ENCODE measurements at places on chromosomes 3 and 15.
A peak's percentile ranks its signal among the peaks of the same experiment; 100 is the strongest.

DNA sequence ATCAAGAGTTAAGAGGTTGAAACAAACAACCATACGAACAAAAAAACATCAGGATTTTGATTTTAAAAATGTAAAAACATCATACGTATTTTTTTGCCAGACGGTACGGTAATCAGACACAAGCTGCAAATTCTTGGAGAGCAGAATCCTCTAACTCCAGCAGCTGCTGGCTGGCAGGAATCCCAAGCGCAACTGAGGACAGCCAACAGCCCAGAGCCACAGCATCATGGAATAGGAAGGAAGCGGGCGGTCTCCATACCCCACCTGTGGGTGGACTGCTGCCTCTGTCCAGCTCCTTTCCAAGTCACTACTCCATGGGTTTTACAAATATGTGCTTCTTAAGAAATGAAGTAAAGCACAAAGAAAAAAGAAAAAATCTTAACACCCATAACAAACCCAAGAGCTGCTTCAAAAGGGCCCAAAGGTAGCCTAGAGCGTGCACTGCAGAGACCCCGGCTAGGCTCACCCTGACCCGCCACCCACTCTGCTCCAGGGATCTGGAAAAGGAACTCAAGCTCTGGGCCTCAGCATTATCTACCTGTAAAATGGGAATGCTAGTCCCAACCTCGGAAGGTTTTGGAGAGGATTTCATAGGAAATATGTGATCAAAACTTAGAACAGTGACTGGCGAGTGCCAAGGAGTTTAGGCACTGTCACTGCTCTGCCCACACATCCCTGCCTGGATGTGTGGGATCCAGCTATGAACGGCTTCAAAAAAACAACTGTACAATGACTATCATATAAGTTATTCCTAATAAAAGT is 33.4 kb downstream of the ZXDC start:
- DNase-seq = no peak

GRCh38 chr3:127762077-127762786 is 60.1 kb downstream of the MGLL start:
- DNase-seq = no peak

- DNase-seq = no peak
Measured at GRCh38 chr15:95860406-95860805, 470.1 kb upstream of the NR2F2 start.

DNA sequence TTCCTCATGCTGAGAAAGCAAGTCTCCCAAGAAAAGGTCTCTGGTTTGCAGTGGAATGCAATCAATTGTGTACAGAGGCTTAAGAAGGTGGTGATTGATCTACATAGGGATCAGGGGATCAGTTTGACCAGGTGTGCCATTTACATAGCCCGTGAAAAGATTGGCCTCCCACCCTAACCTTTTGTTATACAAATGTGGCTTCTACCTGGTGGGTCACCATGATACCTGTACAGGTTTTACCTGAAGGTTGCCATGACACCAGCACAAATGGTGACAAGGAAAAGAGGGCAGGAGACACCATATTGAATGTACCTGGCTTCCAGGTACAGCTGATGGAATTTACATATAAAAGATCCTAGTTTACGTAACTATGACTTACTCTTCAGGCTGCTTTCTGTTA is 25.5 kb upstream of the TEX55 start:
- no peak for DNase-seq

DNA sequence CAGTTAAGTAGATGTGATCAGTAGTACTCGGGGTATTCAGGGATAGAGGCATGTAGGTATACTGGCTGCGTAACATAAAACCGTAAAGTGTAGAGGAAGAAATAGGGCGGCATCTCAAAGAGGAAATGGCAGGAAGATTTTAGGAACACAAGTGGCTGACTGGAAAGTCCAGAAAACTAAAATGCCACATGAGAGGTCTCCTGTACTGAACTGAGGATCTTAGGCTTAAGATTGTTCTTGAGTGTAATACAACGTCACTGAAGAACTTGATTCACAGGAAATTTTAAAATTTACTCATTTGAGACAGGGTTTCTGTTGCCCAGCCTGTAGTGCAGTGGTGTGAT is 2.3 kb upstream of the LMLN start:
- DNase-seq = no peak

DNA sequence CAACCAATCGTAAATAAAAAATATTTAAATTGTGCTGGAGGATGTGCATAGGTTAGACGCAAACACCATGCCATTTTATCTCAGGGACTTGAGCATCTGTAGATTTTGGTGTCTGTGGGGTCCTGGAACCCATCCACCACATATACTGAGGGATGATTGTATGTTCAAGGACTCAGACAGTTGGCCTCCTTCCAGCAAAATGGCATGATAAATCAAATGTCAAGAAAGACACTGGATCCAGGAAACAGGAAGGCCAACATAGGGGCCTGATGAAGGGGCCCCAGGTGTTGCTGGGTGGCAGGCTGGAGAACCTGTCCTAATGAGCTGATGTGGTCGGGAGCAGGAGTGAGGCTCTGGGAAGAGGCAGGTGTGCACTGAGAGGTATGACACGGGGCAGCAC is 289.5 kb downstream of the GABRG3 start:
- DNase-seq = no peak

DNA sequence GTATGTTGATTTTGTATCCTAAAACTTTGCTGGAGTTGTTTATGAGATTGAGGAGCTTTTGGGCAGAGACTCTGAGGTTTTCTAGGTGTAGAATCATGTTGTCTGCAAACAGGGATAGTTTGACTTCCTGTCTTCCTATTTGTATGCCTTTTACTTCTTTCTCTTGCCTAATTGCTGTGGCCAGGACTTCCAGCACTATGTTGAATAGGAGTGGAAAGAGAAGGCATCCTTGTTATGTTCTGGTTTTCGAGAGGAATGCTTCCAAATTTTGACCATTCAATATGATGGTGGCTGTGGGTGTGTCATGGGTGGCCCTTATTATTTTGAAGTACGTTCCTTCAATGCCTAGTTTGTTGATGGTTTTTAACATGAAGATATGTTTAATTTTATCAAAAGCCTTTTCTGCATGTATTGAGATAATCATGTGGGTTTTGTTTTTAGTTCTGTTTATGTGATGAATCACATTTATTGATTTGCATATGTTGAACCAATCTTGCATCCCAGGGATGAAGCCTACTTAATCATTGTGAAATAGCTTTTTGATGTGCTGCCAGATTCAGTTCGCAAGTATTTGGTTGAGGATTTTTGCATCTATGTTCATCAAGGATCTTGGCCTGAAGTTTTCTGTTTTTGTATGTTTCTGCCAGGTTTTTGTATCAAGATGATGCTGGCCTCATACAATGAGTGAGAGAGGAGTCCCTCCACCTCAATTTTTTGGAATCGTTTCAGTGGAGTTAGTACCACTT is 188.1 kb downstream of the MINAR1 start:
- no peak for DNase-seq

GRCh38 chr3:33636125-33636850 is 81.8 kb downstream of the CLASP2 start:
- DNase-seq = peak; percentile 11

DNA sequence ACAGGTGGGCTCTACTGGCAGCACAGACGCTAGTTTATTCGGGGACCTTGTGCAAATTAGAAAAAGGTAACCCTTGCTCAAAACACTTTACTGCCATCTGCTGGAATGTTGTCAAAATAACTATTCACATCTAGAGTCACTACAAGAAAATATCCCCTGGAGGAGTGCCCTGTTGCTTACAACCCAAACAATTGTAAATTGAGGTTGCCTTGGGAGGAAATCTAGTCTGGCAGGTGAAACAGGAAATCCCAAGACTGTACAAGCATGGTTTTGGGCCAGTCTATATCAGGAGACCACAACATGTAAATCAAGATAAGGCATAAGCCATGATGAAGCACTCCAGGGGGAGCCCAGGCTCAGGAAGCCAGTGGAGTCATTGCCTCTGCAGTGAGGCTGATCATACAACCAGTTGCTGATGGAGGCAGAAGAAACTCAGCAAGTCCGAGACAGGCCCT is 136.8 kb upstream of the ACP3 start:
- peak; percentile 1 for DNase-seq

DNA sequence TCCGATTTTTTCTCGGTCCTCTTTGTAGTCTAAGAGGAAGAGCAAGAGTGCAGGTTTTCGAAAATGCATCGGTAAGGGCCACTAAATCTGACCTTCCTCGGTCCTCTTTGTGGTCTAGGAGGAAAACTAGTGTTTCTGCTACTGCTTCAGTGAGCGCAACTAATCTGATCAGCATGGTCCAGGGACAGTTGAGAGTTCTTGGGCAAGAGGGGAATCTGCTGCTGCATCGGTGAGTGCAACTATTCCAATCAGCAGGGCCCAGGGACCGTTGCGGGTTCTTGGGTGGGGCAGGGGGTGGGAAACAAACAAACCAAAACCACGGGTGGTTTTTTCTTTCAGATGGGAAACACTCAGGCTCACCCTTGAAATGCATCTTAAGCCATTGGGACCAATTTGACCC is 10.5 kb upstream of the OSBPL11 start:
- DNase-seq = no peak

DNA sequence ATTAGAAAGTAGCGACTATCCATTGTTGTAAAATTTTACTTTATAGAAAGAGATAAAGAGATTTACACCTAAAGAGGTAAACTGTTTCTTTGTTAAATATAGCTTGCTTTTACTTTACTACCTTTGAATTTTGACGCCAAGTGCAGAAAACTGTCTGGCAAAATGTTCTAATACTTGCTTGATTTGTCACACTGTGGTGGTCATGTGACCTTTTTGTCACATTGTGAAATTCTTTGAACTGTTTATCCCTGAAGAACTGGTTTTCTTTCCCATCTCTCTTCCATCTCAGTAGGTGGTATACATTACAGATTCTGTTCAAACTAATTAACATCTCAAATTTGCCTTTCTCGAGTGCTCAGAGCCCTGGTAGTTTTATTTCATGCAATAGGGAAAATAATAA is 327.4 kb downstream of the NAALADL2 start:
- DNase-seq = no peak

GRCh38 chr3:178518660-178519396 is 17.4 kb upstream of the KCNMB2 start:
- no peak for DNase-seq

GRCh38 chr15:45784656-45785055 is 149.8 kb downstream of the SQOR start:
- no peak for DNase-seq

DNA sequence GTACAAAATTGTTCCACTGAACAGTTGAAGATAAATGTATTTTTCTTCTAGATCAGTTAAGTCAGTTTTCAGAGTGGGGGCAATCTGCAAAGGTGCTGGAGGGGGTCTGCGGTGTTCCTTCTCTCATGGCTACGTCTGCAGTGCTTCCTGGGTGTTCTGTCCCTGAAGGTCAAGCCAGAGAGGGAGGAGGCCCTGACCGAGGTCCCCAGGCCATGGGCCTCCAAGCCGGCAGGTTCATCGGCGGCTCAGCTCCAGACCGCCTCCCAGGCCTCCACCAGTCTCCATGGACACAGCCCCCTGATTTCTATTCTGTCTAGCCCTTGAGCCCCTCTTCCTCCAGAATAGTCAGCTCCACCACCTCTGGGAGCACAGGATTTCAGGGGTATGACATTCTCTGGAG is 28.5 kb upstream of the TSEN2 start:
- DNase-seq = no peak

DNA sequence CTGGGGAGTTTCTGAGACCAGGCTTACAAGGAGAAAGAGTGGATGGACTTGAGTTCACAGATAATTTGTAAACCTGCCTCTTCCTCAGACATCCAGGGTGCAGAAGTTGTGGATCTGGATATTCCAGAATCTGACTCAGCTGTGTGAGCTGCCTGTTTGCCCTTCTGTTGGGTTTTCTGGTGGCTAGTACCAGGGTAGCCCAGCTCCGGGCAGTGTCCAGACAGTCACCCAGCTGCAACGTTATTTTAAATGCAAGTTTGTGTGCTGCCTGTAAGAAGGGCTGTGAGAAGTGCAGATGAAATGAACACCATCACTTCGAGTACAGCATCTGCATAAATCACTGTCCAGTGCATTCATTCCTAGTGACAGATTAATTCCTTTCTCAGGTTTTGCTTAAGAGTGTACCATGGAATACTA is 1053.0 kb downstream of the TUSC7 start:
- no peak for DNase-seq

Measured in CD4-positive, alpha-beta T cell treated with Interleukin-6 at 100 ng/mL for 8 hours (primary cell).